Pancreas (tissue), 10 donors: ENCODE measurements at places on chromosomes 4 and X. TPM values are rescaled to one million over a fixed set of nuclear protein-coding genes. Genes with fewer than 3 reads are reported as not detected.

Gene CHRDL1
- 9.6 TPM for total RNA-seq

Gene UGT8
- 6.2 TPM for total RNA-seq

Gene PLAC8
- total RNA-seq = 3.1 TPM

DNA sequence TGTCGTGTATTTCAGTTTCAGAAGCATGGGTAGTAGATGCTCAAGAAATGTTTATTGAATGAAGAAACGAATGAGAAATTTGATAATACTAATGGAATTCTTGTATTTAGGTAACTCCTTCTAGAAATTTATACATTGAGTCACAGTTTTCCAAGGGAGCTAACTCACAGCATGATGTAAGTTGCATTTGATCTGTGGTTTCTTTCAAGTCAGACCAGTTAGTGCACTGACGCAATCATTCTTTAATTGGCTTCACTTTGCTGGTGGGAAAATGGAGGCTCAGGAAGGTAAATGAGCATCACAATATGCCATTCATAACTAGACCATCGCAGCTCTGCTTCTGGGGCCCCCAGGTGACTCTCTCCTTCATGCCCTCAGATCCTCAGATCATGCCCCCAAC is 17.3 kb upstream of the CWH43 start:
- no peaks in the 10 kb centered on the region for H3K36me3 ChIP-seq
- no peaks in the 10 kb centered on the region for H3K4me1 ChIP-seq
- no peaks in the 10 kb centered on the region for H3K27me3 ChIP-seq
- no peak overlapping the region for H3K27ac ChIP-seq

DNA sequence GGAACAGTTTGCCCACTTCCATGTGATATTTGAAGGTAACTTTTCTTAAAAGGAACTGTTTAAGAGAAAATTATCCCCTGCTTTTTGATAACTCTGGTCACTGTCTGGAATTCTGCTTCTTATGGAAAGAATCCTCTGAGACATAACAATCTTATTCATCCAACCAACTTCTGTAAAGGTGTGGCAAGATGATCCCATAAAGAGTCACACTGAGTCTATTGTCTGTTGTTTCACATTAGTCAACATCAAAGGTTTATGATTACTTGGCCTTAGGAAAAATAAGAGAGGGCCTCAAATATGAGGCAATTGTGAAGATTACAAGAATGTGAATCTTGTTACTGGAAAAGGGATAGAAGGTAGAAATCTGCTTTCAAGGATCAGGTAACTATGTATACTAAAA is 88.0 kb upstream of the MAGEB18 start:
- peaks cover 10% of the 10 kb centered on the region for H3K4me1 ChIP-seq
- no peak overlapping the region for H3K4me3 ChIP-seq
- H3K36me3 ChIP-seq = no peaks in the 10 kb centered on the region
- H3K27me3 ChIP-seq = no peaks in the 10 kb centered on the region
- DNase-seq = no peak
